Fibroblast of the conjunctiva (primary cell): ENCODE measurements at places on chromosomes 2 and 18.

GRCh38 chr2:107742460-107743027 lies 84.1 kb upstream of the RGPD4 start:
- DNase-seq: no peak

GRCh38 chr2:16950436-16950835 lies 284.8 kb upstream of the CYRIA start:
- no peak for DNase-seq

DNA sequence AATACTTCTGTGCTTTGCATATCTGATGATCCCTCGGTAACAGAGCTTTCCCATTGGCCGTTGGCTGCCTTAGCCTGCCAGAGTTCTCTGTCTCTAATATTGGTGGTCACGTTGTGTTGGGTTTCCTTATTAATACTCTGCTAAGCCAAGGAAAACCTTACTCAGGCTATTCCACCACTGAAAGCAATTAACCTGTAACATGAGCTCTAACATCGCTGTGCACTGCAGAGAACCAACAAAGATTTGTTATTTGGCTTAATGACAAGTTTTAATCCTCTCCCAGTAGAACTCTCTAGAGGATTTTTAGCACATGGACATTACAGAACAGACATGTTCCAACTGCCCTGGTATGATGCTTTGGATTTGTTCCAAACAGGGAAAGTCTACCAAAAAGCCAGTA lies 825.9 kb upstream of the POU3F3 start:
- peak; percentile 16 for DNase-seq

- DNase-seq: no peak
Measured at GRCh38 chr2:190583507-190584337, 49.2 kb upstream of the NEMP2 start.

- no peak for DNase-seq
Measured at GRCh38 chr18:59345556-59345955, 13.5 kb downstream of the LMAN1 start.
